ENCODE measurements at places on chromosomes 11 and 22.

DNA sequence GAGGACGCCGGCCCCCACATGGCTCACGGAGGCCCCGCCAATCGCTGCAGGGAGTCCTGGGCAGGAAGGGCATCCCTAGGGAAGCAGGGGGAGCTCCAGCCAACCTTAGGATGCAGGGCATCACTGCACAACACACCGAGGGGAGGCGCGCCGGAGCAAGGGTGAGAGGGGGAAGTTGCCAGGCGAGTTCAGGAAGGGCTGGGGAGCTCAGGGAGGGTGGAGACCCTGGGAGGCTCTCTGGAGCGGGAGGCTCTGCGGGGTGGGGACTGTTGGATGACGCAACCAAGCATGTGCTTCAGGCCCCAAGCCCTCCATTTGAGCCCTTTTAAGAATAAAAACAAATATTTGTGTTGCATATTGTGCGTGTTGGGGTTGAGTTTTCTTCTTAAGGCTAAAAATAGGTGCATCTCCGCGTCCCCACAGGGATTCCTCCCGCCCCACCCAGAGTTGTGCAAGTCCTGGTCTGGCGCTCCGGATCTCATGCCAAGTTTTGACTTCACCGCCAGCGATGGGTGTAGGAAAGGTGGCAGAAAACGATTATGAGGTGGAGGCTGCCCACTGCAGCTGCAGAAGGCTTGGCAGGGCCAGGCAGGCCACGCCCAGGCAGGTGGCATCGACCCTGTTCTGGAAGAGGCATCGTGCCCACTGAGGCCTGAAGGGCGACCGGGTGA is 65.2 kb downstream of the WNT7B start:
- no peak for DNase-seq

GRCh38 chr11:87405843-87406242 is 368.1 kb downstream of the TMEM135 start:
- DNase-seq, result no peak

DNA sequence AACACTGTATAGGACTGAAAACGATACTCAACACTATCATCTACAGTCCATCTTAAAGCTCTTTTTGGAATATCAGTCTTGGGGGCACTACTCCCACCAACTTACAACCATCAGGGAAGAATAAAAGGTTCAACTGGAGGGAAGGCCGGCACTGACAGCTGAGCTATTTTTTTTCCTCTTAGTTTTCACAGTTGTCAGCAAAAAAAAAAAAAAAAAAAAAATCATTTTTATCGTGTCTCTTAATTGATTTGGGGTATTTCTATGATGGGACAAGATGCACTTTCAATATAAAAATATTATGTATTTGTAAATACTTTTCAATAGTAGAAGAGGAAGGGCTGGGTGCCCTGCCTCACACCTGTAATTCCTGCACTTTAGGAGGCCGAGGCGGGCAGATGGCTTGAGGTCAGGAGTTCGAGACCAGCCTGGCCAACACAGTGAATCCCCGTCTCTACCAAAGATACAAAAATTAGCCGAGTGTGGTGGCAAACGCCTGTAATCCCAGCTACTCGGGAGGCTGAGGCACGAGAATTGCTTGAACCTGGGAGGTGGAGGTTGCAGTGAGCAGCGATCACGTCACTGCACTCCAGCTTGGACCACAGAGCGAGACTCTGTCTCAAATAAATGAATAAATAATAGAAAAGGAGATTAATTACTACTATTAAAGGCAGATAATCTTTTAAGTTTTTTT is 1.5 kb downstream of the KIF18A start:
- DNase-seq, result no peak

DNA sequence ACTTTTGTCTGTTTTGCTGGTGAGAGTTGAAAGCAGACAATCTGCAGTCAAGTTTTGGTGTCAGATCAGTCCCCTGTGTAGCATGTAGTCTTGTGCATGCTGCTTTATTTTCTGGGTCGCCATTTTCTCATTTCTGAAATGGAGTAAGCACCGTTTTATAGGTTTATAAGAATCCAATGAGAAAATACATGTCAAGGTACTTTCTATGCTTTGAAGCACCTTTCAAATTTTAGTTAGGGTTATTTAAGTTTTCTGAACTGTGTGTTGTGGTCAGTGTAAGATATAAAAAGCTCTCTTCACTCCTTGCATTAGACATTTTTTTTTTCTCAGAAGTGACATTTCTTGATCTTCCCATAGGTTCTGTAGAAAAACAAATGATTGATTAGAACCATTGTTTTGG is 283.2 kb downstream of the ETS1 start:
- no peak for DNase-seq

- no peak for DNase-seq
These were observed 1.6 kb upstream of the CEP295 start for GRCh38 chr11:93659841-93660240.

DNA sequence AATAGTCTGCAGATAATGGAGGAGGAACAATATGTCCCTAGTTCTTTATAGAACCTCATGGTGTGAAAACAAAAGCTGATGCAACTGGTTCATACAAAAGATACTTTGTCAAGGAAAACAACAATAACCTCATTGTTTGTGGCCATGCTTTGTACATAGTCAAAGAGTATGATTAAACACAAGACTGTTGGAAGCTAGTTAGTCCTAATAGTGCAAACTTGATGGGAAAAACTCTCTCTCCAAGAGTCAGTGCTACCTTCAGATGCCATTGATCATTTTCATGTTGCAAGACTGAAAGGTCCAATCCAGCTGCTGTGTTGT is 20.1 kb upstream of the PLAAT2 start:
- DNase-seq, result no peak

DNA sequence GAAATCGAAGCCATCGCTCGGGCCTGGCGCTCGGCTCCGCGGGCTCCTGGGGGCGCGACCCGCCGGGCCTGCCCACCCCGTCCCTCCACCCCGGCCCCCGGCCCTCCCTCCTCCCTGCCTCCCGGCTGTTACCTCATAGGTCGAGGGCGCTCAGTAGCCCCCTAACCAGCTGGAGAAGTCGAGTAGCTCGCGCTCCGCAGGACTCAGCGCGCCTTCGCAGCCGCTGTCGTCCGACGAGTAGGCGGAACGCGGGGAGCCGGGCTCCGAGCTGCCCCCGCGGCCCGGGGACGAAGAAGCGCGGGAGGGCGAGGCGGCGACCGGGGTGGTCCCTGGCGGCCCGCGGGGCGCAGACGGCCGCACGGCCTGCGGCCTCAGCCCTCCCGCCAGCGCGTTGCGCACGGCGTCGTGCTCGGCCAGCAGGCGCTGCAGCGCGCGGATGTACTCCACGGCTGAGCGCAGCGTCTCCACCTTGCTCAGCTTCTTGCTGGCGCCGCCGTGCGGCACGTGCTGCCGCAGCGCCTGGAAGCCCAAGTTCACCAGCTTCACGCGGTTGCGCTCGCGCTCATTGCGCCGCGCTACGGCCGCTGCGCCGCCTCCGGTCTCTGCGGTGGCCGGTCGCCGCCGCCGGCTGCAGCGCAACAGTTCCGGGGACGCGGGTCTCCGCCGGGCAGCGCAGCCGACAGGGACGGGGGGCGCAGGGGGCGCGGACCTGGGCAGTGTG is 627 bp downstream of the ASCL2 start:
- no peak for DNase-seq

- no peak for DNase-seq
These were observed 113.9 kb downstream of the ARL14EP start for GRCh38 chr11:30436801-30437200.

DNA sequence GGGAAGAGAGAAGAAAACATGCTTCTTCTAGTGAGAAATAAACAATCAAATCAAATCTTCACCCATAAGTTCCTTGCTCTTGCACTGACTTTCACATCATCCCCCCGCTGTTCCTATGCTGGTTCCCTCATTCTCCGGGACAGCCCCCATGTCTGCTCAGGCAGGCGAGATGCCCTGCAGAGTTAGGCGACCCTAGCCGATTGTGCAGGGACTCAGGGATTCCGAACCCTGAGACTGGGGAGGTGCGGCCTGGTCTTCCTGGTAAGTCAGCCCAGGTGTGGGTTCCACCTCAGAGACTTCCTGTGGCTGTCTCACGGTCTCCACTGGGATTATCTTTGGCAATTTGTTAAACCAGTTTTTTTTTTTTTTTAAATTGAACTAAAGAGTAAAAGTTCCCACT is 6.6 kb downstream of the TTC38 start:
- DNase-seq, result no peak

- no peak for DNase-seq
These were observed 1.8 kb downstream of the ST3GAL4 start for GRCh38 chr11:126357055-126357962.

DNA sequence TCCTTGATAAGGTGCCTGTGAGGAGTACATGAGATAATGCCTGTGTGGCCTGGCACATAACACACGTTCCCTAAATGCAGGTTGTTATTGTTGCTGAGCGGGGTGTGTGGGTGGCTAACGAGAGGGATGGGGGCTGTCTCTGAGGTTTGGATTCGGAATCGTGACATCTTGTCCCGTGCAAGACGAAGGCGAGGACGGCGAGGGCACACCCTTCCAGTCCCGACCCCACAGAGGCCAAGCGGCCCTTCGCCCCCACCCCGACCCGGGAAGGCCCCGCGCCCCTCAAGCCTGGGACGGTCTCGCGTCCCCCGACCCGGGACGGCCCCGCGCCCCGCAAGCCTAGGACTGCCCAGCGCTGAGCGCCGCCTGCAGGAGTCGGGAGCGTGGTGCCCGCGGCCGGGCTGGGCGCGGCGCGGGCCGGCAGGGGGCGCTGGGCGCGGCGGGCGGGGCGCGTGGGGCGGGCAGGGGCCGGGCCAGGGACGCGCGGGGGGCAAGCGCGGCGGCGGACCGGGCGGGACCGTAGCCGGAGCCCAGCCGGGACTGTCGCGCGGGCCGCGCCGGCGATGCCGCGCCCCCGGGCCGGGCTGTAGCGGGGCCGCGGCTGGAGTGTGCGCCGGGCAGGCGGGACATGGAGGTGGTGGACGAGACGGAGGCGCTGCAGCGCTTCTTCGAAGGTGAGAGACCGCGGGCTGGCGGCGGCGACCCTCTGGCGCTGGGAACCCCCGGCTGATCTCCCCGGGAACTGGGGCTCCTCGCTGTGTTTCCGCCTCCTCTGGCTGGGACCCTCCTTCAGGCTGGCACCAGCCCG is at the start of gene MYRF:
TSS of gene MYRF (plus strand) at position 520 of the 808 bp plus-strand sequence. CDS start at position 629, 109 bp downstream.
- DNase-seq, result peak; percentile 86

DNA sequence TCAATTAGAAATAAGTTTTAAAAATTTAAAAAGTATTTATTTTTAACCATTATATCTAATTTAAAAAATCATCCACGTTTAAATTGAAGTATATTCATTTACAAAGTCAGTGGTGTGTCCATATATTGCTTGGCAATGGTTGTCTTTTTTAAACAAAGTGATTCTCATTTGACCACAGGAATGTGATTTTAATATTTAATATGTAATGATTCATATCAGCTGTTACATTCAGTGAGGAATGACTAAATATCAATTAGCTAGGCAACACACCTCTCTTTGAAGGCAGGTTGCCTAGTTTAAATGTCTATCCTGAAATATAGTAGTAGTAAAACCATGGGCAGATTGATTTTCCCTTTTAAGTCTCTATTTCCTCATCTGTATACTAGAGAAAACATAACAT is 392.2 kb upstream of the CCDC179 start:
- DNase-seq, result no peak

- DNase-seq, result no peak
These were observed 80.1 kb downstream of the LDLRAD3 start for GRCh38 chr11:36023922-36024321.

GRCh38 chr11:75823415-75823814 is 8.4 kb downstream of the UVRAG start:
- no peak for DNase-seq

- DNase-seq, result no peak
These were observed 111.2 kb downstream of the SLC1A2 start for GRCh38 chr11:35308157-35308556.

DNA sequence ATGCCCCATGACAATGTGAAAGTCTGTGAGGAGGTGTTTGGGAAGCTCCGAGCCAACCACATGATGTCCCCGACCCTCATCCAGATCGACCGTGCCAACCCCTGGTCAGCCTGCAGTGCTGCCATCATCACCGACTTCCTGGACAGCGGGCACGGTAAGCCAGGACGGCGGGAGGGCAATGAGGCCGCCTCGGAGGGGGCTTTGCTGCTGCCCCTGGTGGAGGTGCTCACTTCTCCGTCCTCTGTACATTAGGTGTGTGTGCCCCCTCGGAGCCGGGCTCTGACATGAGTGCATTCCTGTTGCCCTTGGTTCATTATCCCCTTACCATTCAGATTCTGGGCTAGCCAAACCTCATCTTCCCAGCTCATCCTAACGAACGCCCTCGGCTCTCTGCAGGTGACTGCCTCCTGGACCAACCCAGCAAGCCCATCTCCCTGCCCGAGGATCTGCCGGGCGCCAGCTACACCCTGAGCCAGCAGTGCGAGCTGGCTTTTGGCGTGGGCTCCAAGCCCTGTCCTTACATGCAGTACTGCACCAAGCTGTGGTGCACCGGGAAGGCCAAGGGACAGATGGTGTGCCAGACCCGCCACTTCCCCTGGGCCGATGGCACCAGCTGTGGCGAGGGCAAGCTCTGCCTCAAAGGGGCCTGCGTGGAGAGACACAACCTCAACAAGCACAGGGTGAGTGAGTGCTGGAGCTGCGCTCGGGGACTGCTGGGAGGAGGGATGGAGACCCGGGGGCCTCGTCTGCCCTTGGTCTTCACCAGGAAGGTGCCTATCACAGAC is 13.8 kb downstream of the ADAMTS15 start:
- DNase-seq, result no peak

GRCh38 chr11:1352696-1353382 is 36.9 kb upstream of the BRSK2 start:
- no peak for DNase-seq

DNA sequence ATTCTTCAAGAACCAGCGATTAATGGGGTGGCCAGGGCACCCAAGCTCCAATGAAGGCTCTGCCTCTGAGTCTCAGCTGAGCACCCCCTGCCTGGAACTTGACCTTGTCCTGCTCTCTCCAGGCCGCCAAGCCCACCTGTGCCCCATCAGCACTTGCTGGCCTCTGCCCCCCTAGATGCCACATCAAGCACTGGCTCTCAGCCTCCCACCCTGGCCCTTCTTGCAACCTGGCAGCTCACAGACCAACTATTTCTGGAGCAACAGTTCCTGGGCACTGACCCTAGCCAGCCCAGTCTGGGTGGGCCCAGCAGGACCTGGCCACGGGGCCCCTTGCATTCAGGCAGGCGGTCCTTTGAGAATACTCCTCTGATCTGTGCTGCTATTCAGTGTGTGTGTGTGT is 98.8 kb upstream of the PITPNB start:
- DNase-seq, result no peak

DNA sequence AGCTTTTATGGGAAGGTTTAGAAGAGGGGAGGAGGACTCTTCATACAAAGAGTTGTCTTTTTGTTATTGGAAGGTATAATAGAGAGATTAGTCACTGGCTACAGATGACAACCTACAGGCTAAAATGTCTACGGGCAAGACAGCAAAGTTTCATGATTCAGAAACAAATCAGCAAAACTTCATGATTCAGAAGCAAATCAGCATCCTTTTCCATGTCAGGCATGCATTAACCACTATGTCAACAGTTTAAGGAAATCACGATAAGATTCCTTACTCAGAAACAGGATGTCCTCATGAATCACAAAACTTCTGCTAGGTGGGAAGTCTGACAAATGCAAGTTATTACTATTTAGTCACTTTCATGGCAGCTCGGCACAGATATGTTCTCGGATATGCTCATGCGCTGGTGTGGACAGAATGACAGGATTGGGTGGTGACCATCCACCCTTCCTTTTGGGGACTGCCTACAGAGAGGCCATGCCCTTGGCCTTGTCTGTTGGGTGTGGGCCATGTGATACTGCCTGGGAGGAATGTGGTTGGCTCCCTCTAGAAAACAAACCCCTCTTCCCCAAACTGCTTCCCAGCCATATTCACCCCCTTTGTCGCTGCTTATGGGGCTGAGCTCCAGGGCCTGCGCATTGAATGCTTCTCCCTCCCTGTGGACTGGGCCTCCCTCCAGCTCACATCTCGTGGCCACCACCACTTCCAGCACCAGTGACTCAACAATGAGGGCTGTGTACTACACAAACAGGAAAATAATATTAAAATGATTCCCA is 10.1 kb downstream of the C11orf91 start:
- peak; percentile 54 for DNase-seq
